ENCODE measurements at places on chromosomes 7 and 10. TPM values are rescaled to one million over a fixed set of nuclear protein-coding genes. Genes with fewer than 3 reads are reported as not detected.

Gene SFTPA1
- not detected for total RNA-seq

- DNase-seq = no peak
Observed at GRCh38 chr7:121605317-121605680, 209.2 kb upstream of the FAM3C start.

Gene HILPDA
- 4.3 TPM for total RNA-seq

GRCh38 chr7:77665161-77665560 lies 31.1 kb upstream of the RSBN1L start:
- no peak for DNase-seq

GRCh38 chr7:78510580-78511188 lies 712.1 kb downstream of the PHTF2 start:
- no peak for DNase-seq

- no peak for DNase-seq
Observed at GRCh38 chr10:51862149-51862548, 162.8 kb upstream of the CSTF2T start.

Gene ERVW-1
- not detected for total RNA-seq

DNA sequence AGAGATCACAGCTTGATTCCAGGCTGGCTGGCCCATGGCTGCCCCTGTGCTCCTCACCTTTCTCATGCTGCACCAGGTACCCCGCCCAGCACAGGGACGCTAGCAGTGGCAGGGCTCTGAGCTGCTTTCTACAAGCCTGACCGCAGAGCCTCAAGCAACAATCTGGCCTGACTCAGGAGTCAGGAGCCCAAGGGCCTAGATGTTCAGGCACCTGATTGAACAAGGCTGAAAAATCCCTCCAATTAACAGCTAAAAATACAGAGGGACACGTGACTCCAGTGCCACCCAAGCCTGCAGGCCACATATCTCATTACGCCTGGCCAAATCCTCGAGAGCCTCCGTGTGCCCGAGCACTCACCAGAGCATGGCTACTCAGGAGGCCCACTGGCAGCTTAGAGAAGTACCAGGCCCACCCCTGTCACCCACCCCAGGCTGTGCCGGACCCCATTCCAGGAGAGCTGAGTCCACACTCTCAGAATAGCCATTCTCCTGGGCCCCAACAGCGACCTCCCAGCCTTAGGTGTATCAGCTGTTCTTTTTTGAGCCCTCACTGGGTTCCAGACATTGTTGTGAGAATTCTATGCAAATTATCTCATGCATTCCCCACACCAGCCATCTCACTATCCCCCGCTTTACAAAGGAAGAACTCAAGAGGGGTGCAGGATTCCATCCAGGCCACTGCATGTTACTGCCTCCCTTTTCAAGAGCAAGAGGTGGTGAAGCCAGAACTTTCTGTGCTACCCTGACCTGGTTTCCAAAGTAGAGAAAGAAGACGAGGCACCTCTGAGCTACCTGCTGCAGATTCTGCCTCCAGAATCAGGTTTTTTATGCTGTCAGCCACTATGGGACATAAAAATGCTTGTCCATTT lies 98.3 kb downstream of the COL13A1 start:
- DNase-seq = peak; percentile 73

GRCh38 chr10:76404531-76404930 lies 973.1 kb downstream of the LRMDA start:
- DNase-seq = no peak

GRCh38 chr7:80942261-80943041 lies 23.6 kb upstream of the SEMA3C start:
- peak; percentile 30 for DNase-seq

Gene FUOM
- 5.7 TPM for total RNA-seq

- DNase-seq = no peak
Observed at GRCh38 chr10:76334255-76334654, 902.8 kb downstream of the LRMDA start.

DNA sequence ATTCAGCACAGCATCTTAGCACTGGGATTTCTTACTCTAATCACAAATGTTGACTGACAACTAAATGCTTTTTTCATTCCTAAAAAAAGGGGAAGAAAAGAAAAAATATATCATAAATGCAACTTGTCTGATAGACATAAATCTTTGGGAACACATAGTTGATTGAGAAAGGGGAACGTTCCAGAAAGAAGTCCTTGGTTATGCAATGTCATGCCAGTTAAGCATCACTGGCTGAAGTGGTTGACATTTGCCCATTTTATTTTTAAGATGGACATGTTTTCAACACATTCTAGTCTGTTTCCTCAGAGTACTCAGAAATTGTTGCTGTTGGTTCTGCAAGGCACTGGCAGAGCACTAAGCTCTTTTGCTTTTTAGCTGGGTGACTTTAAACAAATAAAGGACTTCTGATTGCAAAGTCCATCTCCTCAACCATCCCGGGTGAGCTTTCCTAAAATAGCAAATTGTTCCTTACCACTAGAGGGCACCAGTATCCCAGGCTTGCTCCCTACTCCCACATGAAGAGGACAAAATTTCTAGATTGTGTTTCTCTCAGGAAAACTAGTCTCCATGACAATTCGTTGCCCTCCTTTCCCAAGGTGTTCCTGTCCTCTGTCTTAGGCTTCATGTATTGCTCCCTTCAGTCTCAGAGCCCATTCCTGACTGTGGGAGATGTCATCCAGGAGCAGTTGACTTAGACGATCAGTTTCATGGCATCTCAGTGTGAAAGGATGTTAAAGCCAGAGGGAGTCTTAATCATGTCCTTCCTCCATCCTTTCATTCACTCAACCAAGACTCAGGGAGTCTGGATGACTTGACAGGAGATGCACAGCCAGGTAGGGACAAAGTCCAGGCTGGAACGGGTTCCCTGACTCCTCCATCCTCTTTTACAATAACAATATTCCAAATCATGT lies 23.9 kb downstream of the OPALIN start:
- no peak for DNase-seq

- DNase-seq = no peak
Observed at GRCh38 chr10:90447831-90448230, 410.0 kb downstream of the HTR7 start.

DNA sequence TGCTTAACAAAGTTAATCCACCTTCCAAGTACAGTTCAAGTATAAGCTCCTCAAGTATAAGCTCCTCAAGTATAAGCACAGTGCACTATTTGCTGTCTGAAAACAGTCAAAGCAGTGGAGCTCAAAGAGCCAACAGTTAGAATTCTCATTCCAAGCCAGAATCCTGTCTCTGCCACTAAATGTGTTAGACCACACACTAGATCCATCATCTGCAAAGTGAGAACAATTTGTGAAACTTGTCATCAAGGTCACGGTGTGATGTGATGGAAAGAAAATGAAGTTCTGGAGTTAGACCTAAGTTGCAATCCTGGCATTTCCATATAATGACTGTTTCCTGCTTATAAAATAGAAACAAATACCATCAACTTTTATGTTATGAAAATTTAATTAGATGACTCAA lies 602.5 kb downstream of the TNS3 start:
- DNase-seq = no peak

DNA sequence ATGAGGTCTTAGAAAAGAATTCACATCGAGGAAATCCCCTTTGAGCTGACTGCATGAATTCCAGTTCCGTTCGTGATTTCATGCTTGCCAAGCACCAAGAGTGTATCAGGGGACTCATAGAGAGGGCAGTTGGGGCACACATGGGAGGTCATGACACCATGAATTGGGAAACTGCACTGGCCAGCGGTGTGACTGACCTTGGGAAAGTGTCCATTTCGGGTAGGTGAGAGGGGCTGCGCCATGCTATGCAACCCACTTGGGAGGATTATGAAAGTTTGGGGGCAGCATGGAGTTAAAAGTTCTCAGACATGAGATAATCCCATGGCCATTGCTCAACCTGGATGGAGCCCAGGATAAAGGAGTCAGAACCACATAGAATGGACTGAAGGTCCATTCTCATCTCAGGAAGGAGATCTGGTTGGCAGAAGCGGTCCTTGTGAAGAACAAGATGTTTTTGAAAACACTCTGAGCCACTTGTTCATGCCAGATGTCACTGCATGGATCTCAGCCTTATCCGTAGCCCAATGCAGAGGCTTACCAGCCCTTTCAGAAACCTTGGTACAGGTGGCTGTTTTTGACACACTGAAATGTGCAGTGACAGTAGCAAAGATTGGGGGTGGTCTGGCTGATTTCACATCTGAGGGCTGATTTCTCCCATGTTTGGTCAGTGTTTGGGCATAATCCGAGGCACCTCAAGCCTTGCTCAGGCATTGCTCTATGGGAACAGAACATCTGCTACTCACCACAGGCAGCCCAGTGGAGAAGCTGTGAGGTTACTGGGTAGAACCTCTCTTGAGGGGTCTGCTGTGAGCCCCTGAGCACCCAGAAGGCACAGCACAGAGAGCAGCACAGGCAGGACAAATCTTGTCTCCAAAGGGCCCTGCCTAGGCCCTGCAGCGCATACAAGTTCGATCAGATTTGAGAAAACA lies 252.3 kb downstream of the CXCL12 start:
- DNase-seq = peak; percentile 73

DNA sequence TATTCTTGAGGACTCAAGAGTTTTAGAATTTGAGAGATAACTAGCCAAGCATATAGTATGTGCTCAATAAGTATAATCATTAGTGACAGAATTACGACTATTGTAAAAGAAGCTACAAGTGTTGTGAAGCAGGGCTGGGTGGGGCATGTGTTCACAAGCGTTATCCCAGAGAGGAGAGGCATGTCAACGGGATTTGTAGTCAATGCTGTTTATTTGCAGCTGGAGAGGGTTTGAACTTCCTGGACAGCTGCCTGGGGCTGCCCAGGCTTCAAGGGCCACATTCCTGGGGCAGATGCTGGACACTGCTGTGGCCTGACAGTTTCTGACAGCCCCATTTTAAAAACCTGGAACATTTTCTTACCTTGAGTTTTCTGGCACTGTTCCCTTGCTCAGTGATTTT lies 36.9 kb upstream of the CDHR3 start:
- DNase-seq = no peak

DNA sequence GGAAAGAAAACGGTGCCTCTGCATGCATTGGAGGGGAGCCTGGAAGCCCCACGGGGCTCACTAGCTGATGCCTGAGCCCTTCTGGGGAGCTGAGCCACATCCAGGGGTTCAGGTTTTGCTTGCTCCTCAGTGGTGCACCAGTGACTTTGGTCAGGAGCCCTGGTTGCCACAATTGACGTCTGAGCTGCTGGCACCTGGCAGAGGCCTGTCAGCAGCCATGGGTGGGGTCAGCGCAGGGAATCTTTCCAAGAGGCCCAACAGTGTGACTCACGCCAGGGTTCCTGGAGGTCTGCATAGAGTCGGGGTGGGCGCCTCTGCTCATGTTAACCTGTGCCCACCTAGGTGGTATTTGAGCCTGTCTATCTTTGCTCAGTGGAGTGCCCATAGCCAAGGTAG lies 138.7 kb downstream of the NEURL1 start:
- no peak for DNase-seq

DNA sequence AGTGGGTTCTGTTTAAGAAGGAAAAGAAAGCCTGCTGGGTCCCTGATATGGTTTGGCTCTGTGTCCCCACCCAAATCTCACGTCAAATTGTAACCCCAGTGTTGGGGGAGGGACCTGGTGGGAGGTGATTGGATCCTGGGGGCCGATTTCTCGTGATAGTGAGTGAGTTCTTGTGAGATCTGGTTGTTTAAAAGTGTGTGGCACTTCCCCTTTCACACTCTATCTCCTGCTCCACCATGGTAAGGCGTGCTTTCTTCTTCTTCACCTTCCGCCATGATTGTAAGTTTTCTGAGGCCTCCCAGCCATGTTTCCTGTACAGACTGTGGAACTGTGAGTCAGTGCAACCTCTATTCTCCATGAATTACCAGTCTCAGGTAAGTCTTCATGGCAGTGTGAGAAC lies 42.6 kb downstream of the INPP5A start:
- no peak for DNase-seq

Gene PON3
- 0.49 TPM for total RNA-seq

DNA sequence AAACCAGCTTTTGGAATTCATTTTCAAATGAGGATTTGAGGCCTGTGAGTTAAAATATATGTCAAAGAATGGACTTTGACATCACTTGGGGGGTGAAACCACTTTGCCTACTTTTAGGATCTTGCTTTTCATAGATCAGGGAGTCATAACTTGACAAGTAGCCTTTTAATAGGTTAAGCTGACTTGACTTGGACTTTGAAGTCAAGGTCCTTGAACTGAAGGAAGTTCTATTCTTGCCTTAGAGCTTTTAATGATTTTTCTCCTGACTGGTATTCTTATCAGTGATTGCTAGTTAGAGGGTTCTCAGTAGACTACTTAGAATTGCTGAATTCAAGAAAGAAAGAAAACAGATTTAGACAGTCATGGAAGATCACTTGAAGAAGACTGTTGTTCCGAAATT lies 17.7 kb downstream of the AGR2 start:
- no peak for DNase-seq

Gene ITGA8
- 1.6 TPM for total RNA-seq

DNA sequence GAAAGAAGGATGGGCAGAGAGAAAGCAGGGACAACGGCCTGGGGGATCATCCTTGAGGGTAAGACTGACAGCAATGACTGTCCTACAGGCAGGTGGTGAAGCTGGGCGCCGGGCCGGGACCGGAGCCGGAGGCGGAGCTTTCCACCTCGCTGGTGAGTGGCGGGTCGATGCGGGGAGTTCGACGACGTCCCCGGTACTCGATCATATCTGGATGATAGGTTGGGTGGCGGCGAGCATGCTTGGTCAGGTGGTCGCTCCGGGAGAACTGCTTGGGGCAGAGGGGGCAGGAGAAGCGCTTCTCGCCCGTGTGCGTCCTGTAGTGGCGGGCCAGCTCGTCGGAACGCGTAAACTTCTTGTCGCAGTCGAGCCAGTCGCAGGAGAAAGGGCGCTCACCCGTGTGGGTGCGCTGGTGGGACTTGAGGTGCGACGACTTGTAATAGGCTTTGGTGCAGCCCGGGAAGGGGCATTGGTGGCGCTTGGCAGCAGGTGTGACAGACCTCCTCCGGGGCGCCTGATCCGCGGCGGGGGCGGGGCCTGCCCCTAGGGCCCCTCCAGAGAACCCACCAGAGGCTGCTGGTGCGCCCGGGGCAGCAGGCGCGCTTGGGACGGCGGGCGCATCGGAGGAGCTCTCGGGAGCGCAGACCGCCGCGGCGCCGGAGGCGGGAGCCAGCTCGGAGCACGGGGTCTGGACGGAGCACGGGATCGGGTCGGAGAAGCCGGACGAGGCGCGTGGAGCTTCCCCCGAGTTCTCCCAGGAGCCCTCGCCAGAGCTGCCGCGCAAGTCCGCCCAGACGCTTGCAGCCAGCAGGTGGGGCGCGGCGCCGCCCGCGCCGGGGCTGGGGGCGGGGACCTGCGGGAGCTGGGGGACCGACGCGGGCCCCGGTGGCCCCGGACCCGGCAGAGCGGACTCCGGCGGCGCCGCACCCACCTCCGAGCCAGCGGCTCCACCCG lies 752 bp downstream of the KLF14 start:
- DNase-seq = peak; percentile 15

DNA sequence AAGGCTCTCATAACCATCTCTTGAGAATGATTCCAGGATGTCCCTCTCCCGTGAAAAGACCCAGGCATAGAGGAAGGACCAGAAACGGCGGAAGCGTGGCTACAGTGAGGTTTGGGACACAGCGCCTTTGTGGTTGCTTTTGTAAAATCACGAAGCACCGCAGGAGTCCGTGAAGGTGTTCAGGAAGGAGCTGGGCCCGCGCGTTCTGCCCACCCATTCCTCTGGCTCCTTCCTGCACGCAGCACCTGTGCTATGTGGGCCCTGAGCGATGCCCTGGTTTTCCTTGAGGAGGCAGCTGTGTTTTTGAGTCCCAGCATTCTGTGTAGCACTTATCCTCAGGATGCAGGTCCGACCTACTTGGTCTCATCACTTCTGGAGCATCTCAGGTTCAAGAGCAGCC lies 112.8 kb downstream of the TRRAP start:
- no peak for DNase-seq

Gene SUV39H2
- 0.71 TPM for total RNA-seq

GRCh38 chr7:77409739-77410547 lies 6.2 kb downstream of the GSAP start:
- DNase-seq = peak; percentile 25

GRCh38 chr10:72037266-72037665 lies 51.1 kb downstream of the SPOCK2 start:
- DNase-seq = no peak

Gene OR6V1
- total RNA-seq = not detected
